CD4-positive, alpha-beta T cell treated with Interleukin-4 for 4 hours (primary cell): ENCODE measurements at places on chromosomes 7 and 10.

DNA sequence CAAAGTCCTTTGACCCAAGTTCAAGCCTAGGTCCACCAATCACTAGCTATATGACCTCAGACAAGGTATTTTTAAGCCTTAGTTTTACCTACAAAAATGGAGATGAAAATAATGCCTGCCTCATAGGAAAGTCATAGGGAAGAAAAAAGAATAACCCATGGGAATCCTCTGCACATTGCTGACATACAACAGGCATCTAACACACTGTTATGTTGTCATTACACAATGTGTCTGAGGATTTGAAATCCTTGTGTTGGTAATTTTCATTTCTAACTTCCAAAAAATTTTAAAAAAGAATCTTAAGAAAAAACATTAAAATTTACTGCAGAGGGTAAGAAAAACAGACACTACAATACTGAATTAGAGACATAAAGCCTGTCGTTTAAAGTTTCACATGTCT is 5.7 kb downstream of the ANK3 start:
- no peak for DNase-seq

DNA sequence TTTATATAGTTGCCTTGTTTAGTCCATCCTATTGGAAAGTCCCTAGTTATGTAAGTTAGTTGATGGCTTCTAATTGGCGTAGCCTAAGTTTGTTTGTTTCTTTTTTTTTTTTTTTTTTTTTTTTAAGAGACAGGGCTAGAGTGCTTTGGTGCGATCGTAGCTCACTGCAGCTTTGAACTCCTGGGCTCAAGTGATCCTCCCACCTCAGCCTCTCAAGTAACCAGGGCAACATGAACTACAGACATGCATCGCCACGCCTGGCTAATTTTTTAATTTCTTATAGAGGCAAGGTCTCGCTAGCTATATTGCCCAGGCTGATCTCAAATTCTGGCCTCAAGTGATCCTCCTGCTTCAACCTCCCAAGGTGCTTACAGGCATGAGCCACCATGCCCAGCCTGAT is 7.1 kb downstream of the CSGALNACT2 start:
- DNase-seq: no peak

GRCh38 chr7:12162415-12163113 is 48.5 kb upstream of the TMEM106B start:
- no peak for DNase-seq

DNA sequence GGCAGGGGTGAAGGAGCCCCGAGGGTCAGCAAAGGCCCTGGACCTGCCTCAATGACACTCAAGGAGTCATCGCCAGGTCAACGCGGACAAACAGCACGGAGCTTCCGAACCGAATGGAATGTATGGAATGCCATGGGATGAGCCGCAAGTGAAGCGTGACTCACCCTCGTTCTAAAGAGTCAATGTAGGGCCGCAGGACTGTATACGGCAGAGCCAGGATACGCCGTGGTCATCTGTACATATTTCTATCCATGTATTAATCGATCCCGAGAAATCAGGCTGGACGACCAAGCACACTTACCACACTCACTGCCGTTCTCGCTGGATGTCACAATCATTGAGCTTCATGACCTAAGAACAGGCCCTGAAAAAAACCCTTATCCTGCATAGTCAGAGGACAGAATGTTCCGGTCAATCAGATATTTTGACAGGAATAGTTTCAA is 4.3 kb downstream of the SNX8 start:
- no peak for DNase-seq

- DNase-seq: no peak
These were observed 233.8 kb downstream of the SORCS1 start for GRCh38 chr10:106930751-106931150.

DNA sequence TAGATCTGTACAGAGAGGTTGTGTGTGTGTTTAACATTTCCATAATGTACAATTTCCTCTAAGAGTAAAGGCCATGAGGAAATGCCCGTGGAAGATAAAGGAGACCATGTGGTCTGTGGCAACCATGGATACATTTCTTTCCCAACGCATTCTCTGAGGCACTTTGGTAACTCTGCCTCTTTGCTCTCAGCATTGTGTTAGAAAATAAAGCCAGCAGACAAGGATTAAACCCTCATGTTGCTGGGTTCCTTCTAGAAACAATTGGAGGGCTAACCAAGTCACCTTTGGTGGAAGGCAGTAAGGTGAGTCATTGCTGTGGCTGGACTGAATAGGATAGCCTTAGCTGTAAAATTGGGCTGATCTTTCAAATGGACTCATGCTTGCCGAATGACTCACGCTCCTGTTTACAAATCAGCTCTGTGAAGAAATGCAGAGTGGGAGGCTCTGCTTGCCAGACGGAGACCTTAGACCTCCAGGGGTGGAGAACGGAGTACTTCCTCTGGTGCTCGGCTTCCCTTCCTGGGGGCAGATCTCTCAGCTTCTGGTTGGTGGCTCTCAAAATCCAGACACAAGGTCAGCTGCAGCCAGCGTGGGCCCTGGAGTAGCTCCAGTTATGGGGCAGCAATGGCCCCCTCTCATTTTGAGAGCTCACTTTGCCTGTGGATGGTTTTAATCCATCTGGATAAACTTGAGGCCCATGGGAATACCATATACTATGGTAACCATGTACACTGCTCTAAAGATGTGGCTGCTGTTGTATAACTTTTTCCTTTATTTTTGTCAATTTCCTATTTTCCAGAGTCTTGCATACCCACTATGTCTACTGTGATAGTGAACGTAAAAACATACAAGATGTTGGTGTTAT is 137.3 kb downstream of the TCF7L2 start:
- DNase-seq: no peak

DNA sequence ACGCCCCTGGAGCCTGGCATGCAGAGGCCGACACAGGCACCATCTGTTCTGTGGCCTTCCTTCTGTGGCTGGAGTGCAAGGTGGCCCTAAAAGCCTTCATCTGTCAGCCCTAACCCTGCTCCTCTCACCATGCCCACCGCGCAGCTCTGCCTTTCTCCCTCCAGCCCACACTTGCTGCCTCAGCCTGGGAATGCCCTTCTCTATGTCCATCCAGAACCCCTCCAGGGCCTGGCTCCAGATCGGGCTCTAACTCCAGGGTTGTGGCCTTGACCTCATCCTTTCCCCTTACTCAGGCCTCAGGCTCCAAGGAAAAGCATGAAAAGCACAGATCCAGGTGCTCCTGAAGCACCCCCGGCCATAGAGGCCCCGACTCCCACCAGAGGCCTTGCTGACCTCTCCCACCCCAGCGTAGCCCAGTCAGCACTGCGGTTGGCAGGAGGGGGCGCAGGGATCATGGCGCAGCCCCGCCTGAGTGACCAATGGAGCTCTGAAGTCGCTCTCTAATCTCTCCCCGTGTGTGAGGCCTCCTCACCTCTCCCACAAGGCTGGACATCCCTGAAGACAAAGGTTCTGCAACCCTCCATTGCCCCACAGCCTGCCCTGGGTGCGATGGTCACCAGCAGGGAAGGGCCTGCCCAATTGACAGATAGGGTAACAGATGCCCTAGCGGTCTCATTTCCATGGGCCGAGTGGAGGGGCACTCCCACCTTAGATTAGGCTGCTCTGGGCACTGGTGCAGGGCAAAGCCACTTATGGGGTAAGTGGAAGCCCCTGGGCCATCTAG is 9.2 kb downstream of the ZCCHC24 start:
- no peak for DNase-seq

DNA sequence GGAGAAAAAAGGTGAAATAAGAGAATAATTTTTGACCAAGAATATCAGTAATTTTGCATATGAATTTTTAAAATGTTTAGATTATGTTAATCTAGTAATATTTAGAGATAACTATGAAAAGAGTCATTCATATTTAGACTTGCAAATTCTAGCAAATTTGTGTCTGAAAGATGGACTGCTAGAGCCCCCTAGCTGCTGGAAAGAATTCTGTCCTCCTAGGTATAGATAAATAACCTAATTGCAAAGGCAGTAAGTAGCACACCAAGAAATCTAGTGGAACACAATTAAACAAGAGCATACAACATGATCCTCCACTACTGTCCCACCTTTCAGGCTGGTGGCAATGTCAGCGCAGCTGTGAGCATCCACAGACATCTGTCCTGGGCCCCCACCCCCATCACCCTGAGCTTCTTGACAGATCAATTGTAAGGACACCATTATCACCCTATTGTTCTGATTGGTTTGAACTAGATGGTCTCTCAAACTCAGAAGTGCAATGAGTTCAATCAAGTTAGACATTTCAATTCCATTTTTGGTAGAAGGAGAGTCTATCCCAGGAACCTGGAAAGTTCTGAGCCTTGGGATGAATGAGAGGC is 15.0 kb upstream of the GFRA1 start:
- DNase-seq: no peak

- no peak for DNase-seq
These were observed 13.2 kb upstream of the SCIN start for GRCh38 chr7:12557282-12557681.

DNA sequence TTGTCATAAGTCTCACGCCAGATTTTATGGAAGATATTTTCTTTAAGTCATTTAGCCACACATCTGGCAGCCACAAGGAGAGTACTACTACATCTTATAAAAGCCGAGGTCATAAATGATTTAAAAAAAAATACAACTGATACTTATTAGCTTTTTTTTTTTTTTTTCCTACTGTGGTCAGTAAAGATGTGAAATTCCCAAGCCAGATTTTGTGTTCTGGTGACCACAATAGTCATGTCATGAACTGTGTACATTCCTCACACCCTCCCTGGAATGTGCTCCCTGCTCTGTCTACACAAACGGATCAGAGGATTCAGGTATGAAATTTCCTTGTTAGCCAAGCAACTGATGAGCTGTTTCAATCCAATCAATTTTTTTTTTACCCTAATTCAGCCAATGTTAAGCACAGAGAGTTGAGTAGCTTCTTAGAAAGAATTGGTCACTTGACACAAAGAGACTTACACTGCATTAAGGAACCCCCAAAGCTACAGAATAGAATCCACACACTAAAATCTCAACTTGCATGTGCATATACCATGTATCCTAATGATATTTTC is 54.7 kb downstream of the CHRM2 start:
- no peak for DNase-seq

- DNase-seq: no peak
These were observed 55.2 kb downstream of the TSPAN15 start for GRCh38 chr10:69506487-69506833.

GRCh38 chr7:34371922-34372321 is 286.1 kb upstream of the NPSR1 start:
- no peak for DNase-seq

DNA sequence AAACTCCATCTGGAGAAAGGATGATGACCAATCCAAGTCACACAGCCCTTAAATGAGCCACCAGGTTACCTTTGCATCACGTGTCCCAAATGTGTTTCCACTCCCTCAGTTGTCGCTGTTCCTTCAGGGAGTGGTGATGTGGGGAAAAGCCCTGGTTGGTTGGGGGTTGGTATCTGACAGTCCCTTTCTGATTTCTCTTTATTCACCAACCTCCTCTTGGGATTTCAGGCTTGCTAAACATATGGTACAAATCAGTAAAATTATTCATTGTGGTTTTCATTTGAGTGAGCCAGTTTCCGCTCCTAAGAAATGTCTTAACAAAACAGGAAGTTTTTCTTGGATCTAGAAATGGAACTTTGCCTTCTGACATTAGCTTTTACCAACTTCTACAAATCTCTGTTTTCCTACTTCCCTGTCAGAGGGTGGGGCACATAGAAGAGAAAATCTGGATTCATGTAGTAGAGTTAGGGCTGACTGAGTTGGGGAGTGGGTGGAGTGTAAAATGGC is 40.0 kb upstream of the KMT2E start:
- no peak for DNase-seq

DNA sequence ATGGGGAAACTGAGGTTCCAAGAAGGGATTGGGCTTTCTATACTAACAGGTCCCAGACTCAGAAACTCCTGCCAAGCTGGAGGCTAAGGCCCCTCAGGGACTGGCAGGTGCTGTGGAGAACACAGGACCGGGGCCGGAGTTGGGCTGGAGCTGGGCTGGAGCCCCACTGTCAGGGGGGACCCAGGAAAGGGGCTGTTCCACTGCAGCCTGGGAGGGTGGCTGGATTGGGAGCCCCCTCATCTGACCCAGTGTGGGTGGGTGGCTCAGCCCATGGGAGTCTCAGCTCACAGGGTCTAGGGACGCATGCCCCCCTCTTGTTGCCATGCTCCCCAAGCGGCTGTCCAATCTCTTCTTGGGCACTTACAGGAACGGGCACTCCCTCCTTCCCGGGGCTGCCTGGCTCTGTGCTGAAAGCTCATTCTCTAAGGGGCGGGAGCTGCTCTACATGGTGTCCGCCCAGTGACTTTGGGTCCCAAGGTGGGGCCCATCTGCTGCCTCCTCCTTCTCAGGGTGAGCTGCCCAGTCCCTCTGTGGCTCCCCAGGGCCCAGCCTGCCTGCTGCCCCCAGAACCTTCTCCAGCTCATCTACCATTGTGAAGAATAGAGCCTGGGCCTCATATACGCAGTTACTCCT is 126.5 kb downstream of the MYL10 start:
- DNase-seq: no peak

- no peak for DNase-seq
These were observed 28.6 kb downstream of the LRMDA start for GRCh38 chr10:75460059-75460458.

GRCh38 chr7:98703916-98704315 is 86.8 kb downstream of the NPTX2 start:
- no peak for DNase-seq

DNA sequence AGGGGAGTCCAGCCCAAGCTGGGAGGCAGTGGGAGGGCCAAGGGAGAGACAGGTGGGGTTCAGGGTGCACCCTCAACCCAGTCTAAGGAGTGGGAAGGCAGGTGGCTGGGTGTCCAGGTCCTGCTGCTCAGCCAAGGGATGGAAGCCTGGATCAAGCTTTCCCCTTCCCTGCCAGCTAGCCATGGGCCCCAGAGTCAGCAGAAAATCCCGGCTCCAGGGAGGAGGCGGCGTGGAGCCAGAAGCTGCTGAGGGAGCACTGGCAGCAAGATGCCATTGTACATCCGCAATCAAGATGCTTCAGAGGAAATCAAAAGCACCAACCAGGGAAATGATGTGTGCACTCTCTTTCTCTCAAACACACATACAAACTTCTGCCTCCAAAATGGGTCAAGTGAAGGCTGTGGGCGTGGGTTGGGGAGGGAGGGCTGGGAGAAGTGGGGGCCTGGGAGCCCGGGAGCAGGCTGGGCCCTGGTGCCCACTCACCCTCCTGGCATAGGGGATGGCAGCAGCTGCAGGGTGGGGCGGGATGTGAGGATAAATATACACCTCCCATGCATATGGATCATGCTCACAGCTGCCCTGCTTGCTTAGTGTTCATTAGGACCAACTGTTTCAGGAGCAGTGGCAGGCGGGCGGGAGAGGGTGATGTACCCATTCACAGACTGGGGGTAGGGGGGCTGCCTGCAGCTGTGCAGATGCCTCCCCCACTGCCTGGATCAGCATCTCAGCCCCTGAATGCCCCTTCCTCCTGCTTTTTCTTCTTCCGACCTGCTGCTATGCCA is 24.2 kb downstream of the TRIM8 start:
- DNase-seq: no peak

GRCh38 chr10:69014171-69014570 is 25.6 kb downstream of the KIFBP start:
- no peak for DNase-seq
